Thoracic aorta (tissue), 2 donors: ENCODE measurements at places on chromosomes 16 and 17. TPM values are rescaled to one million over a fixed set of nuclear protein-coding genes. Genes with fewer than 3 reads are reported as not detected.

DNA sequence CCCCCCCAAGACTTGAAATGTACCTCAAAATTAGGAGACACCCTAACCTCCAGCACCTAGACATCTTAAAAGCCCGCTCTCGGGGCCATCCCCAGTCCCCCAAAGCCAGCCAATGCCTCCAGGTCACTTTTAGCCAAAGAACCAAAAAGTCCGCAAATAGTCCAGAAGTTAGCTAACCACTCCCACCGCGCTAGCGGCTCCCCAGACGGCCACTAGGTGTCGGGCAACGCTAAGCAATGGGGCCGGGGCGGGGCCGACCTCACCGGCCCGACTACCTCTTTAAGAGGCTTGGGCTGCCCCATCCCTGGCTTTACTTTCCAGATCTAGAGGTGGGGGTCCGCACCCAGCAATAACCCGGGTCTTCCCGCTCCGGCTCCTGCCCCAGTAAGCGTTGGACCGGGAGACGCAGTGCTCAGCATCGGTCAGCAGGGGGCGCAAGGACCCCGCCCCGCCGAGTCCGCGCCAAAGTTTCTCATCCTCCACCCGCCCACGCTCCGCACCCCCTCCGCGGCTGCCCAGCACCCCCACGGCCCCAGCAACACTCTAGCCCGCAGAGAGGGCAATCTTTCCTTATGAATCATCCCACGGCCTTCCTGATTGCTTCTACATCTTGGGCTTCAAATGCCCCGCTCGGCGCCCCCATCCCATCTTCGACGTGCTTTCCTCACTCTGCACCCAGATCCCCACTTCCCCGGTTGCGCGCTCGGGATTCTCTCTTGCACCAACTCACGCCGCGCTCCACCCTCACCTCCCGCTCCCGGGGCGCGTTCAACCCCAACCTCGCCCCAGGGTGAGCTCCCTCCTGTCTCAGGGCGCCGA lies 765 bp downstream of the COL1A1 start:
- peak; percentile 81 for DNase-seq

RNF112 gene
- 2.8 TPM for total RNA-seq

GRCh38 chr17:60161598-60162330 lies 12.0 kb downstream of the CA4 start:
- DNase-seq: no peak

- no peak for DNase-seq
Measured at GRCh38 chr17:57697891-57698711, 47.0 kb downstream of the CCDC182 start.

ZP2 gene
- total RNA-seq: not detected

DNA sequence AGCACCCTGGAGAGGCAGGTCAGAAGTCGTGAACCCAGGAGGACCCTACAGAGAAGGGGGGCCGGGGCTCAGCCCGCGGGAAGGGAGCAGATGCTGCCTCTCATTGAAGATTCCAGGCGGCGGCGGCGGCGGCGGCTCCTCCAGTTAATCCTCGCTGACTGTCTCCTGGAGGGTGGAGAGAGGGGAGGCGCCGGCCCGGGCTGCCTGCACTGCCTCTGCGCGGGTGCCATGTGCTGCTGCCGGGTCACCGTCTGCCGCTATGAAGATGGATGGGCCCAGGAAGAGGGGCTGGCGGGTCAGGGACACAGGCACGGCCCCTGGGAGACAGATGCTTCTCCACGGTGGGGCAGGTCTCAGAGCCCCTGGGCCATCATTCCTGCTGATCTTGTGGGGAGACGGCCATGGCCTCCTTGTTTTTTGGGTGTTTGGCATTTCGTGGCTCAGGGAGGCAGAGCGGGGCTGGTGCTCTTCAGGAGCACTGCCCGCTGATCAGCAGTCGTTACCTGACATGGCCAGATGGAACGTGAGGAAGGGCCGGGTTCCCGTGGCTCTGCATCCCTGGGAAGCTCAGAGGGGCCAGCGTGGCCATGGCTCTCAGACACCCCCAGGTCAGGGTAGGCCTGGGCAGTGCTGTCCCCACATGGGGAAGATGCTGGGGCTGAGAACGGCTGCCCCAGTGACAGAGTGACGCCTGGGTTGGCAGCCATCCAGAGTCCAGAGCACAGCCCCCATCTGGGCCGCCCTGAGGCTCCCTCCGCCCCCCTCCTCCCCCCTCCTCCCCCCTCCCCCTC lies 36.1 kb downstream of the GINS2 start:
- DNase-seq: no peak

PGP gene
- 9.1 TPM for total RNA-seq

DNA sequence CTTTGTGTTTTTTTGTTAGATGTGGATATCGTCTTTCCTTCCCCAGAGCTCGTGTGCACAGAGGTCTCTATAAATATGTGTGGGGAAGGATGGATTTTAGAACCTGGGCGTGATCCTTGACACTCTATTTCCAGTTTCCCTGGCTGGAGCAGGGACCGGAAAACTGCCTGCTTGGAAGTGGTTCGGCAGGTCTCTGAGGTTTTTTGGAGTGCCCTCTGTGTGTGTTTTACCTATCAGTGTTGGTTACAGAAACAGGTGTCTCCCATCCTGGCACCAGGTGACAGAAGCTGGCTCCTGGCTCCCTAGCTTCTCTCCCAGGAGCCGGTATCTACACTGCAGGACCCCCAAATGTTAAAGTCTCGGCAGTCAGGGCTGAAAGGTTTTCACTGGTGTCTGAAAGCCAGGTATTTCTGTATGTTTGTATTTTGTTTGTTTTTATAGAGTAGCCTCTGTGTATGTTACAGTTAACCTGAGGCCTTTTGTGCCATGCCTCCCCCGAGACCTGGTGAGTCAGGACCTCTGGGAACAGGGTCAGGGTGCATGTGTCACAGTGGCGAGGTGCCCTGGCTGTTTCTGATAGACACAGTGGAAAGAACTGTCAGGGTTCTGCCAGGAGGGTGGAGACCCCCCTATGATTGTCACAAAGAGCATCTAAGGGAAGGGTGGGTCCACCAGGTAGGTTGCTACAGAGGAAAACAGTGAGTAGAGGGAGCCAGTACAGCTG lies 31.3 kb downstream of the ZC3H18 start:
- no peak for DNase-seq

DNA sequence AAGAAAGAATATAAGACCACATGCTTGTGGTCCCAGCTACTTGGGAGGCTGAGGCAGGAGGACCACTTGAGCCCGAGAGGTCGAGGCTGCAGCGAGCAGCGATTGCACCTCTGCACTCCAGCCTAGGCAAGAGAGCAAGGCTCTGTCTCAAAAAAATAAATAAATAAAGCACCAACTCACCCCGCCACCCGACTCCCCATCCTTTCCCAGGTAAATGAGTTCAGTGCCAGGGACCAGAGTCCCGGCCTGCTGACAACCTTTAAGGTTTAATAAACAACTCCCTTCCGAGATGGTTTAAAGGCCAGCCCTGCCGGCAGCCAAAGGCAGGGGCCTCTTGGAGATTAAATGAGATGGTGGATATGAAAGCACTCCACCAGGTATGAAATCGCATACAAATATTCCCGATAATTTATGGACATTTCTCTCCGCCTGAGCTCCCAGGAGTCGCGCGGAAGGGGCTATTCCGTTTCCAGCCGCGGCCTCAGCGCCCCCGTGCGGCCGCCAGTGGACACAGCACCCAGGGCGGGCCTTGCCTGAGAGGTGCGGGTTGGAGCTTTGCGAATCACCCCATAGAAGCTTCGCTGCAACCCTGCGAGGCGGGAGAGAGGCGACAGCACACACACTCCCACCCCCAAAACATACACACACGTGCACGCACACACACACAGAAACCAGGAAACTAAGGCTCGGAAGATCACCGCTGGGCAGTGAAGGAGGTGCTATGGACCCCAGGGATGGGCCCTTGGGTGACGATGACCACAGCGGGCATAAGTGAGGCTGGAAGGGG lies 4.0 kb upstream of the RPL38 start:
- DNase-seq: no peak
